ENCODE measurements at places on chromosomes 3 and 15. TPM values are rescaled to one million over a fixed set of nuclear protein-coding genes. Genes with fewer than 3 reads are reported as not detected.
A peak's percentile ranks its signal among the peaks of the same experiment; 100 is the strongest.

Gene SLC15A2
- total RNA-seq, result 0.07 TPM

DNA sequence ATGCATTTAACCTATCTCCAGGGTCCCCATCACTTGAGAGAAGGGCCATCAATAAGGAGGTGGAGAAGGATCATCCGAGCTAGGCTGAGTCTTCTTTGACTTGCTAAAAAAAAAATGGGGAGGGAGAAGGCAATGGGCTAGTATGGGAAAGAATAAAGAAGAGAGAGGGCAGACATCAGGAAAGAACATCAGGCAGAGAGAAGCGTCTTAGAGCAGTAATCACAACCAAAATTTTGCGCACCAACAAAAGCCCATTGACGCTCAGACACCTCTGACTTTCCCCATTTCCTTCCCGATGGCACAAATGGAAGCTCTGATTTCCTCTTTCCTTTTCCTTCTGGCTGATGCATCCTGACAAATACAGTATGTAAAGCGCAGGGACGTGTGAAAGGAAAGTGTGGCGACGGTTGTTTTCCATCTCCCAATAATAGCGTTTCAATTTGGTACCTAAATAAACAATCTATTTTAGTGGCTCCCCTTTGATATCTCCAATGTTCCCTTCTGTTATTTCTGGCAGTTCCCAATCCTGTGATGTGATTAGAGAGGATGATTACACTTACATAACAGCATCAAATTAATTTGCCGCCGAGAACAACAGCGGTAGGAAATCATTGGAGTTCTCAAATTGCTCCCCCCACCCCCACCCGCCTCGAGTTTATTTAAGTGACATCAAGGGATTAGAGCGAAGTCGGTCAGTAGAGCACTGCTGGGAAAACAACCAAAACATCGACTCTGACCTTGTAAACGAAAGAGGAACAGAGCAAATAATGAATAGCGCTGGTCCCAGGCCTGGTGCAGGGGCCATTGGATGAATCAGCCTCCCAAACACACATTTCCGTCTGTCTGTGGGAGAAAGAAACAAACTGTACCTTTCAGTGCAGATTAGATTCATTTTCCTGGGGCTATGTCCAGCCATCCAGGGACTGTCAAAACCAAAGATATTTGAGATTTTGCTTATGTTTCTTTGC, 273.3 kb upstream of the ICE2 start:
- peak; percentile 88 for DNase-seq

DNA sequence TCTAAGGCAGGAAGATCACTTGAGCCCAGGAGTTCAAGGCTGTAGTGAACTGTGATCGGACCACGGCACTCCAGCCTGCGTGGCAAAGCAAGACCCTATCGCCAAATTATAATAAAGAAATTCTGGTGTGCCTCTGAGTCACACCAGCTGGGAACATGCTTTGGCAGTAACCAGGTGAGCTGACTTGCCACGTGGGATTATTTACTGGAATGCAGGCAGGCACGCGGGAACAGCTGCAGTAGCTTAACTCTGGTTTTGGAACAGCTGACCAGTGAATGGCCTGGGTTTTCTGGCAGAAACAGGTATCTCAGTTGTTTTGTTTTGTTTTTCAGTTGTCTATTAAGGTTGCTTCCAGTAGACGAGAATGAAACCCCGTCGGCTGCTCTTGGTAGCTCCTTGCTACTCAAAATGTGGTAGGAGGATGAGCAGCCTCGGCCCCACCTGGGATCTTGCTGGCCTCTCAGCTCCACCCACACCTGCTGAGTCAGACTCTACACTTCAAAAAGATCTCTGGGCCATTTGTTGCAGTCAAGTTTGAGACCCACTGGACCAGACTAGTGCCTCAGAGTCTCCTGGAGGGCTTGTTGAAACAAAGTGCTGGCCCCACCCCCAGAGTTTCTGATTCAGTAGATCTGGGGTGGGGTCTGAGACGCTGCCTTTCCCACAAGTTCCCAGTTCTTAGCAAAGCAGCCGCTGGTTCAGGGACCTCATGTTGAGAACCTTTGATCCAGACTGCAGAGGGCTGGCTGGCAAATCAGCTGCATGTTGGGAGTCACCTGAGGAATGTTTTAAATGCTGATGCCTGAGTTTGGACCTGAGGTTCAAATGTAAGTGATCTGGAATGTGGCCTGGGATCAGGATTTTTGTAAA, 26.6 kb downstream of the IDH2 start:
- DNase-seq, result no peak

- DNase-seq, result no peak
Observed at GRCh38 chr3:67599821-67600220, 54.6 kb downstream of the SUCLG2 start.

- DNase-seq, result peak; percentile 45
Observed at GRCh38 chr15:65033659-65034269, 4.3 kb upstream of the MTFMT start.

GRCh38 chr3:56366641-56367162, 101.6 kb downstream of the ERC2 start:
- peak; percentile 51 for DNase-seq

DNA sequence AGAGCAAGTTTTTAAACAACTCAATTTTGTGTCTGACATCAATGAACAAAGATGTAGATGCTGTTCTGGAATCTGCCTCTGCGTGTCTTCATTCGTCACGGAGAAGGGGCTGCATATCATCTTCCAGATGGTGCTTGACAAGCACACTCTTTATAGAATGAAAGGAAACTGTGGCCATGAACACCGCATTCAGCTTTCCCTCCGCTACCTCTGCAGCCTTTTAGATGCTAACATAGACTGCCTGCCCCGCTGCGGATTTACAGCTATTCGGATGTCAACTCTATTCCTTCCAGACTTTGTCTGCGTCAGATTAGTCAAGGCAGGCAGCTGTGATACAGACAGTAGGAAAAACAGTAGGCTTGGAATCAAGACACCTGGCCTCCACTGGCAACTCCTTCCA, 232.9 kb downstream of the TJP1 start:
- no peak for DNase-seq

DNA sequence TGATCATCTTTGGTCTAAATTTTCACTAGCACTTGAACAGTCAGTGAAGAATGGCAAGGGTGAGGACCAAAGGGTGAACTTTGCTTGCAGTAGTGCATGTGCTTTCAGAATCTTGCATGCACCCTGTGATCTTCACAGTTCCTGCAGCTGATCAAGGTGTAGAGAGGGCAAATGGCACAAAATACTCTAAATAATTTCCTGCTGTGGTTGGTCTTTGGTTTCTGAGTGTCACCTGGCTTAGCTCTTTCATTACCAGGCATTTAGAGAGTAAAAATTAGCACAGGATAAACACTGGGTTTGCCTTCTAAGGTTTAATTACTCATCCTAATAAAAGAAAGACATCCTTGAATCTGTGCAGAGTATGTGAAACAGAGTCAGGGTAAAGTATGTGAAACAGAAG, 11.4 kb downstream of the TIPARP start:
- no peak for DNase-seq

Gene FBXW12
- 0.68 TPM for total RNA-seq

Gene GABRB3
- 11.4 TPM for total RNA-seq

DNA sequence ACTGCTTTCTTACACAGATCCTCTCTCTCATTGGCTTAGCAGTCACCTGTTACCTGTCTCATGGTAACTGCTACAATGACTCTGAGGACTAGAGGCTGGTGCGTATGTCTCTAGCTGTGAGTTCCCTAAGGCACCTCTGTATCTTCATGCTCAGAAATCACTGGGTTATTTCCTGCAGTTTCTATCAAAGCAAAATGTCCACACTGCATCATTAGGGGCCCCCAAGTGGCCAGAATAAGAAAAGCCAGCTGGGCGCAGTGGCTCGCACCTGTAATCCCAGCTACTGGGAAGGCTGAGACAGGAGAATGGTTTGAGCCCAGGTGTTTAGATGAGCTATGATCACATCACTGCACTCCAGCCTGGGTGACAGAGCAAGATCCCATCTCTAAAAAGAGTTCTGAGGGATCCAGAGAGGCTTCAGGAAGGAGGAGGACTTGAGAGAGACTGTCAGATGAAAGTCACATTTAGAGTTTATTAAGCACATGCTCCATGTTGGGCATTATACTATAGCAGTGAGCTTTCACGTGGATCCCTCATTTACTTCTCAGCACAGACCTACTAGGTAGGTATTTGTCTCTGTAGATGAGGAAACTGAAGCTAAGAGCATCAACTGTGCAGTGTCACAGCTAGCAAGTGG, 2.3 kb upstream of the VPS18 start:
- DNase-seq, result peak; percentile 79

Gene UCN2
- not detected for total RNA-seq

Gene SLC24A5
- total RNA-seq, result not detected

Gene TNFAIP8L3
- not detected for total RNA-seq

Gene GPD1L
- 18.9 TPM for total RNA-seq

- peak; percentile 29 for DNase-seq
Observed at GRCh38 chr15:58212909-58213526, 74.8 kb downstream of the AQP9 start.

GRCh38 chr3:159266779-159267178, 464.9 kb downstream of the MFSD1 start:
- peak; percentile 23 for DNase-seq

Gene FSIP1
- total RNA-seq, result 0.41 TPM

DNA sequence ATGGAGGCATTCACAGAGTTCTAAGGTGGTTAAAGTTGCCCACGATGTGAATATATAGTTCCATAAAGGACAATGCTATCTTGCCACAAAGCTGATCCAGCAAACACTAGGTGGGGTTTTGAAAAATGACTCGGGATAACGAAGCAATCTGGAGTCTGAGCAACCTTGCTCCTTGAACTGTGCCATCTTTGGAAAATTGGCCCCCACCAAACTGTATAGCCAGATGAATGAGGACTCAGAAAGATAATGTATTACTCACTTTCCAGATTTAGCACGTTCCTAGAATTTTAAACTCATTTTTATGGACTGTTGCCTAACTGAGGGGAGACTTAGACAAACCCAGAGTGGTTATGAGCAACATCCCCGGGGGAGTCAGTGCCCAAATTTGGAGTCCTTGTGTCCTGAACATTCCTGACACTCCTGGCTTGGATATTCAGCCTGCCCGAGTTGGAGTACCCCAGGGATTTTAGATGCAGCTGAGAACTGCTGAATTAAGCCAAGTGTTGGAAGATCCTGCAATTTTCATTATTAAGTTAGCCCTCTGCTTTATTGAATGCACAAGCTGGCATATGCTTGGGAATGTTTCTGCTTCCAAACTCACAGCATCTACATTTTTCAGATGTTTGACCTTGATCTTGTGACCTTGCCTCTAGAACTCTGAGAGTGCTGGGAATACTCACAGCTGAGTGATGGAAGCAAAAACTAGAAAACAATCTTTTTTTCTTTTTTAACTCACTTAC, 8.8 kb upstream of the MAGI1 start:
- no peak for DNase-seq

DNA sequence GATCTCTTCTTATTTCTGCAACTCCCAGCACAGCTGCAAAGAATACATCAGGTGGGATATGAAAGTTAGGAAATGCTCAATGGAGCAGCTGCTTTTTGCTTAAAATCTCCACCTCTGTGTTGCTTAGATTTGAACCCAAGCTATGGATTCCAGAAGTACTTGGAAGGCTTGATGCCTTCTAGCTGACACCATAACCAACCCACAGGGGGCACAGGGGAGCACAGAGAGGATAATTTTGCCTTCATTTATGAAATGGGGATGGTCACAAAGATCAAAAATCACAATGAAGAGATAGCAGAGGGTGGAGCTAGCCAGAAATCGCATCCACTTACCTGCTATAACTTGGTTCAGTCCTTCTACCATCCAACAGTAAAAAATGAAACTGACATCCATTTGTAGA, 75.7 kb downstream of the DUT start:
- DNase-seq, result no peak

DNA sequence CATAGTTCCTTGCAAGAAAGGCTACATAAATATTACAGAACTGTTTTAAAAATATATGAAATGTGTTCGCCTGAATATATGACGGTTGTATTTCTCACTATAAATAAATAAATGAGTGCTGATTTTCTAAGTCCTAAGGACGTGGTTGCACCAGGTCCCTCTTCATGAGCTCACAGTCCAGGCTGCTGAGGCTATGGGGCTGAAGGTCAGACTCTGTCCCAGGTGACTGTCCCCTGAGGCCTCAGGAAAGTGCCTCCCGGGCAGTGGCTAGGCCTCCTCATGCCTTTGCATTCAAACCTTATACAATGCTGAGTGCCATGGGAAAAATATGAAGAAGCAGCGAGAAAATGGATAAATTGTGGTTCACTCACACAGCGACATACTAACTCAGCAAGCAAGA, 43.5 kb upstream of the SSR3 start:
- no peak for DNase-seq

Data from G401 (cell line).